ENCODE measurements at places on chromosomes 4 and X. TPM values are rescaled to one million over a fixed set of nuclear protein-coding genes. Genes with fewer than 3 reads are reported as not detected.
A peak's percentile ranks its signal among the peaks of the same experiment; 100 is the strongest.

- no peak overlapping the region for H3K27ac ChIP-seq
- no peaks in the 10 kb centered on the region for H3K36me3 ChIP-seq
- H3K27me3 ChIP-seq = no peaks in the 10 kb centered on the region
- H3K4me3 ChIP-seq = no peak overlapping the region
- peak; percentile 51 for DNase-seq
These were observed 30.4 kb downstream of the ELF4 start for GRCh38 chrX:130079824-130080406.

ZNF157 gene
- total RNA-seq = 0.32 TPM

HNRNPH2 gene
- total RNA-seq = 43.7 TPM

RASGEF1B gene
- 16.4 TPM for total RNA-seq

GRCh38 chr4:156778606-156779005 is 193.0 kb downstream of the PDGFC start:
- H3K27ac ChIP-seq = no peak overlapping the region
- no peak for DNase-seq
- H3K27me3 ChIP-seq = no peaks in the 10 kb centered on the region
- no peak overlapping the region for H3K4me3 ChIP-seq
- no peaks in the 10 kb centered on the region for H3K4me1 ChIP-seq
- H3K36me3 ChIP-seq = no peaks in the 10 kb centered on the region

DNA sequence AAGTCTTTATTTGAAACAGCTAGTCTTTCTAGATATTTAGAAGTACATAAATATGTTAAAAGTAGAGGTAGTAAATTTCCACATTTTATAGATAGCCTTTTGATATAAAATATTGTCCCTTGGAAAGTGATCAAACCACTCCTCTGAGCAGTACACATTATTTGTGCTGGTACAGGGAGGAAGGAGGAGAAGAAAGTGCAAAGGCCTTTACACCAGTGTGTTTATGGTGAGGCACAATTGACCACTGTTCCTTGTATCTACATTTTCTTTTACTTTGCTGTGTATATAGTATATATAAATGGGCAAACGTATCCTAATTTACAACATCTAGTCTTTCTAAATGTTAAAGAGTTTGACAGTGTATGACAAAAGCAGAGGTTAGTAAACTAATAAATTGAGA is 39.9 kb downstream of the CXCL8 start:
- DNase-seq = no peak
- no peaks in the 10 kb centered on the region for H3K4me1 ChIP-seq
- no peak overlapping the region for H3K27ac ChIP-seq
- no peaks in the 10 kb centered on the region for H3K27me3 ChIP-seq
- H3K36me3 ChIP-seq = no peaks in the 10 kb centered on the region
- H3K4me3 ChIP-seq = no peak overlapping the region

DNA sequence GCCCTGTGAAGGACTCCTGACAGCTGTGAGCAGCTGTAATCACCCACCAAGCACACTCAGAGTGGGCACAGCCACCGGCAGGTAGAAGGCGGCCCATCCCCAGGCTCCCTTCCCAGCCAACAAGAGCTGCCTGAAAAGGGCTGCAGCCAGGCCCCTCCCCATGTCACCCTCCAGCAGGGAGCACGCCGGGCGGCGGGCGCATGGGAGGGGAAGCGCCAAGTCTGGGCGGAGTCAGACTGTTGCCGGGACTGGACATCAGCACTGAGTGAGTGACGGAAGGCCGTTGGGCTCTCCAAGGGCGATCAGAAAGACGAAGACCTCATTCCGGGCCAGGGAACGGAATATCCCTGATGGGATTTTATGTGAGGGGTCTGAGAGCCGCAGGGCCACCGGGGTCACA is 82.1 kb downstream of the PPP2R2C start:
- no peak overlapping the region for H3K4me3 ChIP-seq
- no peaks in the 10 kb centered on the region for H3K36me3 ChIP-seq
- H3K4me1 ChIP-seq = peaks cover 3% of the 10 kb centered on the region
- H3K27me3 ChIP-seq = no peaks in the 10 kb centered on the region
- no peak for DNase-seq

- DNase-seq = no peak
- peaks cover 21% of the 10 kb centered on the region for H3K4me1 ChIP-seq
- no peaks in the 10 kb centered on the region for H3K27me3 ChIP-seq
- H3K36me3 ChIP-seq = no peaks in the 10 kb centered on the region
These were observed 57.5 kb downstream of the MAML3 start for GRCh38 chr4:140096483-140096861.

GRCh38 chr4:118947095-118947494 is 58.4 kb downstream of the SYNPO2 start:
- H3K4me3 ChIP-seq = no peak overlapping the region
- no peak overlapping the region for H3K27ac ChIP-seq
- no peaks in the 10 kb centered on the region for H3K36me3 ChIP-seq
- no peaks in the 10 kb centered on the region for H3K4me1 ChIP-seq
- DNase-seq = no peak
